ENCODE measurements at places on chromosomes 3 and 15.
A peak's percentile ranks its signal among the peaks of the same experiment; 100 is the strongest.

GRCh38 chr3:44117736-44118135, 124.0 kb upstream of the TOPAZ1 start:
- no peak for DNase-seq

- DNase-seq: no peak
Observed at GRCh38 chr3:39050029-39050428, 1.7 kb downstream of the SCN11A start.

DNA sequence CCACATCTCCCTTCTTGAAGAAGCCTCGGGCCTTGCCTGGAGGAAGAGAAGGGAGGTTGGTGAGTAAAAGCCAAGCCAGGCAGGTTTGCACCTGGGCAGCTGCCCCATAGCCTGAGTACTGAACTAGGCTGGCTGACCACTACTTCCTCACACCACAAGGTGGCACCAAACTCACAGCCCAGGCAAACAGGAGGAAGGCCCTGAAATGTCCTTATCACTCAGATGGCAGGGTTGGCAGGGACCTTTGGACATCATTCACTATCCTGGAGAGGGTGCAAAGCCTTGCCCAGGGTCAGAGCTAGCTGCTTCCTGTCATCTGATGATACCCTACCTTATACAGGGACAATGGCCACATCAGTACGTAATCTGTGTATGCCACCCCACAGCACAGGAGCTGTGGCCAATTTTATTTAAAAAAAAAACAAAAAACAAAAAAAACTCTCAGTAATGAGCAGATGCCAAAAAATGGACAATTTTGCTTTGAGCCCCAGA, 2.2 kb upstream of the GRAMD2A start:
- peak; percentile 70 for DNase-seq

DNA sequence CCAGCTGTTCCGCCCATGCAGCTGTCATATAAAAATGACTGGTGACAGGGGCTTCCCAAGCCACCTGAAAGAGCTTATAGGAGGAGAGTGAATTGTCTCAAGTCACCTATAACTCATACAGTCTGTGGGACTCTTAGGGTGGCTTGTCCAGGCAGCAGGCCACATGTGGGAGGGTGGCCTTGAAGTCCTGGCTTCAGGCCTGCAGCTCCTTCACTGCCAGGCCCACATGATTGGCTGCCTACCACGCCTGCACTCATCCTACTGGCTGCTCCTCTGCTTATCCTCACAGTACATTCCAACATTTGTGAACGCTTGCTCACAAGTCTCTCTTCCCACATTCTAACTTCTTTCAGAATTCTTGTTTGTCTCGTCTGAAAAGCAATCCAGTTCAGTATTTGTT, 41.1 kb upstream of the TIPARP start:
- no peak for DNase-seq

- no peak for DNase-seq
Observed at GRCh38 chr3:135134684-135135075, 339.6 kb downstream of the EPHB1 start.

DNA sequence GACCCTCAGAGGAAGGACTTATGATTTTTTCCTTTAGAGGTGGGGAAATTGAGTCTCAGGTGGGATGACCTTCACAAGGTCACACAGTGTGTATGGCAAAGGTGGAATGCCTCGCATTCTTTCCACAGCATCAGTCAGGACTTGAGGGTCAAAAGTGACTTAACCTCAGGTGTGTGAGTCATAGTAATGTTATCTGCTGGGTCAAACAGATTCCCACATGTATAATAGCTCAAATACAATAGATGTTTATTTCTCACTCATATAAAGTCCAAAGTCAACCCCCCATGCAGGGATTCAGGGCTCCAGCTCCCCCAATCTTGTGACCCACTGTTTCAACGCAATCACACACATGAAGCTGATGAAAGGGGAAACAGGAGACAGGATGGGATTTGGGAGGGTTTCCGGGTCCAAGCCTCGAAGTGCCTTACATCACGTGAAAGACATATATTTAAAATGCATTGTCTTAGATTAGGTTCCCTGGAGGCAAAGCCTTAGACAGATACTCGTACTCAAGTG, 34.0 kb upstream of the CCDC174 start:
- DNase-seq: no peak

- no peak for DNase-seq
Observed at GRCh38 chr3:31509147-31509728, 23.5 kb upstream of the STT3B start.

- no peak for DNase-seq
Observed at GRCh38 chr3:44340058-44340395, 1.5 kb downstream of the TCAIM start.

DNA sequence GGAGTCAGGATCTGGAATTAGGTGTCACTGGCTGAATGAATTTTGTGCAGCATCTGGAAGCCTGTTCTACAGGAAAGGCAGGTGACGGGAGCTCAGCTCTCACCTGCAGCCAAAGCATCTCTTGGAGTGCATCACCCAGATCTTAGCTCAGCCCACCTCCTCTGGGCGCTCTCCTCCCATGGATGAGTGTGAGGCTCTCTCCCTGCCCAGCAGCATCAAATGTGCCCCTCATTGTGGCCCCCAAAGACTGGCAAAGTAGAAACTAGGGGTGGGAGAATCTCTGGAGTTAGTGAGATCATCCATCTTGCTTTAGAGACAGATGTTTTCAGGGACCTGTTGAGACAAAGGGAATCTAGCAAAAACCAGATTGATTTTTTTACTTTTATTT, 68.7 kb downstream of the SENP2 start:
- no peak for DNase-seq

- DNase-seq: no peak
Observed at GRCh38 chr3:123870033-123870432, 14.1 kb downstream of the MYLK start.

DNA sequence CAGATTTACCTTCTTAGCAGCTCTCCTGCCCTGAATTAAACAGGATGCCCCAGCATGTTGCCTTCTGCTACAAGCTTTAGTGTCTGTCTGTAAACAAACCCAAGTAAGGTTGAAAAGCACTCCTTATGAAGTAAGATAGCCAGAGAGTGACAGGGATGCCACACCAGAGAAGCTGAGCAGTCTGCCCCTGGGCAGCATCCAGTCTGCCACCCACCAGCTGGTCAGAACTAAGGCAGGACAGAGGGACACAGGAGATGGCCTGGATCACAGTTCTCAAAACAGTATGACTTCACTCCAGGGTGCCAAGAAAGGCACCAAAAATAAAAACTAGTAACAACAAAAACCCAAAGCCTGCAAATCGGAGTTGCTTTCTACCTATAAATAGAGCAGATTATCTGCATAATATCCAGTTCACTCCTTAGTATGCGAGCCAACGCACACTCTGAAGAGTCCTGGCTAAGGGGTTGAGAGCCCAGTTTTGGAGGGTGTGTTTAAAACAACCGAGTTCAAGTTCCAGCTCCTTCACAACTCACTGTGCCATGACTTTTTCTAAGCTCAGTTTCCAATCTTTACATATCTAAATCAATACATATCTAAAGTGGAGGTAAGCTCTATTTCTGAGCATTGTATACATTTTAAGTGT, 198.9 kb downstream of the KCNMB2 start:
- no peak for DNase-seq

DNA sequence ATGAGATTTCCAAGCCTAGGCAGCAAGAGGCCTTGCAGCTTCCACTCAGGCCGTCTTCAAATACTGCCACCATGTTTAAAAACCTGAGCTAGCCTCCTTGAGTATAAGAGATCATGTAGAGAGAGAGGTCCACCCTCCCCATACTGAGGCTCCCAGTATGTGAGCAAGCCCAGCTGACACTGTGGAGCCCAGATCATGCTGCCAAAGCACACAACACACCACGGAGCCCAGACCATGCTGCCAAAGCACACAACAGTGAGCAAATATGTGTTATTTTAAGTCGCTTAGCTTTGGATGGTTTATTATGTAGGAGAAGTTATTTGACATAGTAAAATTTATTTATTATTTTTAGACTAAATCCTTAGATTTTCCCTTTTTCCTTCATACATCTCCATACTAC, 333.7 kb downstream of the CTNNB1 start:
- DNase-seq: no peak

DNA sequence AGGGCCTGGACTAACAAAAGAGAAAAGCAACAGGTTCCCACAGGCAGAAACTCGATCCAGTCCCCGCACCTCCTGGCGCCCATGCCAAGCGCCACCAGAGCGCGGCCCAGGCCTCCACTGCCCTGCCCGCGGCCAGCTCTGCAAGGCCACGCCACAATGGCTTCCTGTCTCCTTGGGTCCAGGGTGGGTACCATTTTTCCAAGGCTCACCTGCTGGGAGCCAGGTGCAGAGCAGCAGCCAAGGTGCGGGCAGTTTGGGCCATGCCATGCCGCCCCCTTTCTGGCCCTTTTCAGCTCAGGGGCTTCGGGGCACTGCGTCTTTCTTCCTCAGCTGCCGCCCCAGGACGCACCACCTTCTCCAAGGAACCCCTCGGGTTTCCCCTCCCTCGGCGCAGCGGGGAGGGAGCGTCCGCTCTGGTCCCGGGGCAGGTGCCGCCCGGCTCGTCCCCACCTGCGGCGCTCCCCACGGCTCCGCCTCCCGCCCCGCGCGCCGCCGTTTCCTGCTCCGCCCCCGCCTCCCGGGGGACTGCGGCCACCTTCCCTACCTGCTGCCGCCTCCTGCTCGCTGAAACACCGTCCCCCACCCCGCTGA, at the start of gene ILDR1:
Gene ILDR1, minus strand, starts transcription at position 437 of the 591 bp plus-strand sequence. Its CDS starts 170 bp downstream, at position 267.
- no peak for DNase-seq

DNA sequence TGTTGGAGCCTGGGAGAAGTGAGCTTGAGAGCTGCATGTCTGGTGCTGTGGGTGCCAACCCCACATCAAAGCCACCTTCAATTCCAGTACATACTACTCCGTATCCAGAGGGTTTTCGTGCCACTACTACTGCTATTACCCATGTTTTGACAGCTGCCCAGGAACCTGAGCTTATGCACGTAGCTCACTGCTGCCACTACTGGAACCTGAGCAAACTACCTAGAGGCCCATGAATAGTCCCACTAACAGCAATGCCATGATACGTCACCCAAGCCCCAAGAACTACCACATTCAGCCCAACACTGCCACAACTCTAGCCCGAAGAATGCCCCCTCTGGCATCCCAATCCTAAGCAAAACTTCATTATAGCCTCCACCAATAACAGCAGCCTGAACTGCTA, 215.2 kb upstream of the BCHE start:
- DNase-seq: no peak

DNA sequence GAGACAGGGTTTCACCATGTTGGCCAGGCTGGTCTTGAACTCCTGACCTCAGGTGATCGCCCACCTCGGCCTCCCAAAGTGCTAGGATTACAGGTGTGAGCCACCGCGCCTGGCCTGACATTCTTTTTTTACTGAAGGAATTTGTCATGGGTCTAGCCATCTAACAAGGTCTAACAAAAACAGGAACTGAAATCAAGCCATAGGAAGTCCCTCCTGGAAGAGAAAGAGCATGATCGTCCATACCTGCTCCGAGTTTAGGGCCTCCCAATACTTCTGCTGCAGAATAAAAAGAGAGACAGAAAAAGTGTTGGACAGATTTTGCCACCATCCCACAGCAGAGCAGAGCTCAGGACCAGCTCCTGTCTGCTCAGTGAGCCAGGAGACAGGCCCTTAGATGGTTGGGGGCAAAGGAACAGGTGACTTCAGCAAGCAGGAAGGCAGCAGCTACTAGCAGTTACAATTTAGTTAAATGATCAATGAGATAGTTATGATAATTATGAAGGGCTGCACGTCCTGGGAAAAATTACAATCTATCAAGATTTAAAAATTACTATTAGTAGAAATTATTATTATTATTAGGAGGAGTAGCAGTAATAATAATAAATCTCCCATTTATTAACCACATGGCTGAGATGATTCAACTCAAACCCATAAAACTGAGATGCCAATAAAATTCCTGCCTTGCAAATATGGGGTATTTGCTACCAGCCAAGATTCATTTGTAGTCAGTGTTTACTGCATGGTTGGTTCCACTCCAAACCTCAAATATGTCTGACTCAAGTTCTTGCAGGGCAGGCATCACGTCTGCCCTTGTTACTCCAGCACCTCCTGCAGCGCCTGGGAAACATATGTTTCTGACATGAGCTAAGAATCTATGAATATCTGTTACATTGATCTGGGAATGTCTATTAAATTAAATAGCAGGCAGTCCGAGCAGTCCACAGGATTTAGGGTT, 40.1 kb downstream of the TMEM44 start:
- DNase-seq: no peak

- DNase-seq: no peak
Observed at GRCh38 chr3:185934174-185934557, 3.6 kb downstream of the TRA2B start.

- DNase-seq: no peak
Observed at GRCh38 chr3:142892714-142893113, 3.8 kb upstream of the PCOLCE2 start.

All from stimulated activated CD4-positive, alpha-beta T cell treated with anti-CD3 and anti-CD28 coated beads, Interleukin-1b, Interleukin-23, amount 100 ng/mL, for 48 hours (primary cell).